Vagina (tissue), 2 donors: ENCODE measurements at places on chromosomes 2 and 18.

DNA sequence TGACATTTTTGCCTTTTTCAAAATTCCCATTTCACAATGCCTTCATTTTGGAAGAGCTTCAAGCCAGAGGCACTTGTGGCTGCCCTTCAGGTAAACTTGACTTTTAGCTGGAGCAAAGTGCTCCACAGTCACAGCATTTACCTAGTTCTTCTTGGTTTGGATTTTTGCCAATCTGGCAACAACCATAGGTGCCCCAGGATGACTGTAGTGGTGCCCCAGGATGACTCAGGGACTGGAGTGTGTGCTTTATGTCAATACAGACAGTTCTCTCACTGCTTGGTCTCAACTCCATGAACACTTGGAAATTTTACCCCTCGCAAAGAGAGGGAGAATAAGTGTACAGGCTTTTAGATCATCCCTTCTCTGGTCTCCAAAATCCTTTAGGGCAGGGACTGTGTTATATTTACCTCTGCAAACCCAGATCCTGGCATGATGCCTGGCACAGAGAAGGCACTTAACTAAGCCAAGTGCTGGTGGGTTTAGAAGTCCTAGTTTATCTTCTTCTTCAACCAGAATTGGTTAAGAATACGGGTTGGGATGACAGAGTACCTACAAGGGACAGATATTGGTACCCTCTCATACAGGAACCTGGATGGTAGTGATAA, 15.3 kb upstream of the PTPN4 start:
- no peak overlapping the region for H3K4me3 ChIP-seq
- H3K36me3 ChIP-seq = no peaks in the 10 kb centered on the region
- no peaks in the 10 kb centered on the region for H3K27me3 ChIP-seq
- peaks cover 6% of the 10 kb centered on the region for H3K4me1 ChIP-seq
- DNase-seq = no peak

- H3K27me3 ChIP-seq = no peaks in the 10 kb centered on the region
- no peak overlapping the region for H3K27ac ChIP-seq
- H3K4me1 ChIP-seq = no peaks in the 10 kb centered on the region
- H3K36me3 ChIP-seq = peaks cover 38% of the 10 kb centered on the region
- H3K4me3 ChIP-seq = no peak overlapping the region
- DNase-seq = no peak
These were observed 8.8 kb downstream of the COPS9 start for GRCh38 chr2:240127191-240127750.

DNA sequence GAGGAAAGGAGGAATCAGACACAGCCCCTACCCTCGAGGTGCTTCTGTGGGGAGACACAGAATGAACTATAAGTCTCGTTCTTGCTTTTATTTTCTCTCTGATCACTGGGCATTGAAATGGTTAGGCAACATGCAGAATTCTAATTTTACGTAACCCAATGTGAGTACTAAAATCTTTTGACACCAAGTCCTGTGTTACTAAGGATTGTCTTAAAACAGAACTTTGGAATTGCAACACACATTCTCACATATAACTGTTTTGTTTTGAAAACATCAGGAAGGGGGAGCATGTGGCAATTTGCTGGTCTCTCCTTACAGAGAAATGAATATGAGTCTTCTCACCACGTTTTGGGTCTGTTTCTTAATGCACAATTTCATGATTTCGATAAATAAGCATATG, 23.6 kb upstream of the SULT1C4 start:
- no peak overlapping the region for H3K27ac ChIP-seq
- H3K27me3 ChIP-seq = no peaks in the 10 kb centered on the region
- no peak overlapping the region for H3K4me3 ChIP-seq

DNA sequence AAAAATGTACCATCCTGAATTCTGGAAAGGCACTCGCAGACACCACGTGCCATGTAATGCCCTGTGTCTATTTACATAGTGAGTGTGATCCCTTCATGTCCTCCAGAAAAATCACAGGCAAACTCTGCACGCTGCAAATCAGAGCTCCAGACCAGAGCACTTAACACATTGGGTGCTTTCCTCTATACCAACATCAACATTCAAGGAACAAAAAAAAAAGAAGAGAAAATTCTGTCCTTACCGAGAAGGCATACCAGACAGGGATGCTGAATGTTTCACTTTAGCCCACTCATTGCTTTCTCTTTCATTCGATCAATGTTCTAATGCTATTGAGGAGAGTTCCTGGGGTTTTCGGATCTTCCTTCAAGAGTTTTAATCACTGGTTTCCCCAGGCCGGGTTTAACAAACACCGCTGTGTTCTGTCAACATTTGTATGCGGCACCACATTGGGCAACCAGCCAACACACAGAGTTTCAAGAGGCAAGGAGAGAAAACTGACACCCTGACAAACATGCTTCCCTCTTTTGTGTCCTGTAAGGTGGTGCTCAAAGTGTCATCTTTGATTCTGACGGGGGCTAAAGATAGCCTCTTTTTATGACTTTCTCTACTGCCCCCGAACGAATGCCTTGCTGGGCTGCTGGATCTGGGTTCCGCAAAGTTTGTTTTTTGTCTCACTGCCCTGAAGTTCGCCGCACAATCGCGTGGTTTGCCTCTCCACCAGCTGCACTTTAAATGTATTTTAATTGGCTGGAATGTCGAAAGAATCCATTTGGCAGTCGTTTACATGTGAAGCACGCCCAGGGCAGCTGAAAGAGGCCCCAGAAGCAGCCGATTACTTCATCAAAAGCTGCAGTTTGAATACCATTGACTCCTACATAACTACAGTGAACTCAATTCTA, 106.4 kb upstream of the NCKAP5 start:
- H3K27ac ChIP-seq = peak overlapping the region; percentile 16
- H3K4me3 ChIP-seq = peak overlapping the region; percentile 29
- no peak for DNase-seq
- H3K4me1 ChIP-seq = peaks cover 16% of the 10 kb centered on the region

DNA sequence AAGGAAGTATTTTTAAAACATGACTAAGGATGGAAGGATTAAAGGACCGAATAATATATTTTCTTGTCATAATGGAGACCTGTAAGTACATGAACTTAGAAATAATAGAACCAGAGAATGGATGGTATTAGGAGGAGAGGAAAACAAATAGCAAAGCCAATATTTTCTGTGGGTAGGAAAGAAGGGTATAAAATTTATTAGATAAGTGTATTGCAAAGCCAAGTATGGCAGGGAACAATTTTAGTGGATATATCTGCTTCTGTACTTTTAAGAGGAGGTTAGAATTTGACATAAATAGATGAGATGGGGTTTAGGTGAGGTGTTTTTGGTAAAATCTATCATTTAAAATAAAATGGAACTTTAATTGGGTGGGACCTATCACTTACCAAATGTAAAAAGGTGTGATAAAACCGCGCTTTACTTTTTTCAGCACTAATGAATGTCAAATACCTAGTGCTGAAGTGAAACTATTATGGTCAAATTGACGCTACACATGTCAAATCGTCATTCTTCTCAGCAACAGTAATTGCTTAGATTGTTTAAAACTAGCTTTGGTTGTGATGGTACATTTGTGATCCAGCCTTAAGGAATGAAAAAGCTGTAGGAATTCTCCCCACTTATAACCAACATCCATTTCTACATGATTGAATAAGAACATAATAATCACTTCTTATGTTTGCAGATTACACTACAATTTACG, 78.1 kb upstream of the ZEB2 start:
- H3K4me3 ChIP-seq = no peak overlapping the region
- no peak for DNase-seq
- H3K36me3 ChIP-seq = no peaks in the 10 kb centered on the region
- no peaks in the 10 kb centered on the region for H3K27me3 ChIP-seq
- H3K27ac ChIP-seq = no peak overlapping the region

DNA sequence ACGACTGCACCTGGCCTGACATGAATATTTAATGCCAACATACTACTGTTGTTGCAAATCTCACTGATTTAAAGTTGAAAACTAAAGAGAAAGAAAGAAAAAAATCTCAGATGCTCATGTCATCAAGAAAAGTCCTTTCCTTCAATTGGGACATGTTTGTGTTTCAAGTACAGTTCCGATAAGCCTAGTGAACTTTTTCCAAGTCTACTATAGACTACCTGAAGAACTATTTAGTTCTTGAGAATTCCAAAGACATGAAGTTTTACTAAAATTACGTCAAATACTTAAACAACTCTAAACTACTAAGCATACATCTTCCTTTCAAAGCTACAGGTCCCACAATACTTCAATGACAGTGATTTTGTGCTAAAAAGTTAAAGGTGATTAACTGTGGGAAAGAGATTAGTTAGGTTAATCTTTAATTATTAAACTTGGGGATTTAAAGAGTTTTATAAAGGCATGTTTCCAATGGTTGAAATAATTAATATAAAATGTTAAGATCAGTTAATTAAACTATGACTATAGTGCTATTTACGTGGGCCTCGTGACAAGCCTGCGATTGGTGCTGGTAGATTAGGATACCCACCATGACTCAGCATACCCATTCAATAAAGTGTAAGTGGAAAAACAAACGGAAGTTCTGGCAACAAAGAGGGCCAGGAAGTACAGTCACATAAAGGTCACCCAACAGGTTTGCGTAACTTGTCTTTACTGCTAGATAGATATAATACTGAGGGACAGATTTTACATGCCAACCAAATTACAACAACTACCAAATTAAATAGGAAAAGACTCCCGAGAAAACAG, 55.5 kb downstream of the SEPTIN10 start:
- no peak overlapping the region for H3K4me3 ChIP-seq
- no peaks in the 10 kb centered on the region for H3K36me3 ChIP-seq
- H3K4me1 ChIP-seq = peaks cover 16% of the 10 kb centered on the region
- no peak for DNase-seq
- H3K27me3 ChIP-seq = no peaks in the 10 kb centered on the region

DNA sequence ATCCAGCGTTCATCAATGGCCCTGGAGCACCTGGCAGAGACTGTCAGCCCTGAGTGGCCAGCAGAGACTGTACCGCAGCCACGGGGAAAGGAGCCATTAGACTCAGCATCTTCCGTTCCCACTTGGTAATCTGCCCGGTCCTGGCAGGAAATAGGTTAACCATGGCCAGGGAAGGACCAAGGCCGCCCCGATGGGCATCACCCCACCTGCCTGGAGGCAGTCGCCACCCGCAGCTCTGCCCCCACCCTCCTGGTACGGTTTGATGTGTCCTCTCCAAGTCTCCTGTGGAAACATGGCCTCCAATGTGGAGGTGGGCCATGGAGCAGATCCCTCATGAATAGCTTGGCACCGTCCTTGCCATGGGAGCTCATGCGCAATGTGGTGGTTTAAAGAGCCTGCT, 75.3 kb downstream of the RTP5 start:
- peaks cover 4% of the 10 kb centered on the region for H3K4me1 ChIP-seq
- no peaks in the 10 kb centered on the region for H3K36me3 ChIP-seq
- no peak overlapping the region for H3K27ac ChIP-seq
- no peak overlapping the region for H3K4me3 ChIP-seq
- no peak for DNase-seq

DNA sequence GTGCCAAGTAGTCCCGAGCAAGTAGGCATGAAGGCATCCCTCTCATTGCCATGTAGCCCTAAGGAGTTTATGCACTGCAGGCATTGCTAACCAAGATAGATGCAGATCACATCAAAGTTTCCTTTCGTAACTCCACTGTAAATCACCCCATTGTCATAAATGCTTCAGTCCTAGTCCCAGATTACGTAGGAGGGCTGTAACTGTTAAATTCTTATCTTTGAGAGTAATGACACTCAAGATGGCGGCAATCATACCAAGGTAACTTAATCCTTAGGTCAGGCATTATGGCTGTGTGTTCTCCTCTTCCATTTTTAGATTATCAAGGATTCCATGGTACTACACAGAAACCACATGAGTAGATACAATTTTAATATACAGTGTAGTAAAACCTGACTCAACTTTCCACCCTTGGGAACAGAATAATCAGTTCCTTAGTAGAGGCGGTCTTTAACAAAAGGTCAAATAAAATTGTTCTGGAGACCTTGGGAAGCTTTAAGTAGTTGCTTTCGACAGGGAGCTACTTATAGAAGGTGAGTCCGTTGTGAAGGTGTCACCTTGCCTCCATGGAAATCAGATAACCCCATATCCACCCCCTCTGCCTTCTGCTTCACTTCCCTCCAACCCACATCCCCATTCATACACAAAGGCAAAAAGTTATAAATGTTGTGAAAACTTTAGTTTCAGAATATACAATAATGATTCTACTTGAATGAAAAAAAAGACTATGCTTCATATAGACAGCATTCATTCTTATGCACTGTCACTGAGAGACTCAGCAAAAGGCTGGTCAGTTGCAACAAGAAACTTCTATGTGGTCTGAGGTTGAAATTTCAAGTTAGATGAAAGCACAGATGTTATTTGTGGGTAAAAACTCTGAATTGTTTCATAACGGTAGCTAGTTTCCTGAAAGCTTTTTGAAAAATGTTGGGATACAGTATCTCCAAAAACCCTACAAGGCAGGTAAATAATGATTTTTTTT, 64.8 kb upstream of the GALNT5 start:
- no peak overlapping the region for H3K4me3 ChIP-seq
- DNase-seq = no peak
- H3K4me1 ChIP-seq = no peaks in the 10 kb centered on the region
- H3K27ac ChIP-seq = no peak overlapping the region
- no peaks in the 10 kb centered on the region for H3K27me3 ChIP-seq

- peak overlapping the region; percentile 91 for H3K4me3 ChIP-seq
- DNase-seq = no peak
These were observed 674 bp downstream of the PTPN4 start for GRCh38 chr2:119760237-119760955.

DNA sequence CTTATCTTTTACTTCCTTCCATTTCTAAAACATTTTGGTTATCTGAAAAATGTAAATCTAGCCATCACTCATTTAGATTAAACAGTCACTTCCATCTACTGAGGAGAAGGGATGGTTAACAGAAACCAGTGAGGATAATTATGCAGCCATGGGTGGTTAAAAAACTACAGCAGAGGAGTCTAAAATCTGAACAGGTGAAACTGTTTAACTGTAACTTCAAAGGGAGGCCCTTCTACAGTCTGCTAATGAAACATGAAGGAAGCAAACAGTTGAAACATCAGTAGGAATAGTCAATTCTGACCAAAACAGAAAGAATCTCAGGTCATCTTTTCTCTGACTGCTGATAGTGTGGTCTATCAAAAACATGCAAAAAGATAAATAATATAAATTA, 71.0 kb downstream of the DTNB start:
- no peak for DNase-seq
- no peak overlapping the region for H3K27ac ChIP-seq
- no peaks in the 10 kb centered on the region for H3K36me3 ChIP-seq
- H3K27me3 ChIP-seq = no peaks in the 10 kb centered on the region

GRCh38 chr2:215396595-215397313, 39.1 kb downstream of the FN1 start:
- no peak for DNase-seq
- H3K4me3 ChIP-seq = no peak overlapping the region
- H3K36me3 ChIP-seq = no peaks in the 10 kb centered on the region
- no peaks in the 10 kb centered on the region for H3K27me3 ChIP-seq
- no peak overlapping the region for H3K27ac ChIP-seq
- no peaks in the 10 kb centered on the region for H3K4me1 ChIP-seq

- DNase-seq = no peak
- no peaks in the 10 kb centered on the region for H3K4me1 ChIP-seq
- H3K27me3 ChIP-seq = no peaks in the 10 kb centered on the region
- no peak overlapping the region for H3K4me3 ChIP-seq
- H3K36me3 ChIP-seq = no peaks in the 10 kb centered on the region
These were observed 630.4 kb downstream of the EPHA4 start for GRCh38 chr2:220941683-220942082.
